Activated T-helper 1 cell treated with anti-CD3 and anti-CD28 coated beads, Interleukin-12 subunit alpha, Interleukin-12 subunit beta, Interleukin-2, Interleukin-4 antibody, amounts not matched to agents 30 ng/mL and 10 ng/mL and 1 ng/mL, durations not matched to agents 14 hours and 24 hours and 36 hours (primary cell): ENCODE measurements at places on chromosomes 1 and 21. TPM values are rescaled to one million over a fixed set of nuclear protein-coding genes. Genes with fewer than 3 reads are reported as not detected.

DNA sequence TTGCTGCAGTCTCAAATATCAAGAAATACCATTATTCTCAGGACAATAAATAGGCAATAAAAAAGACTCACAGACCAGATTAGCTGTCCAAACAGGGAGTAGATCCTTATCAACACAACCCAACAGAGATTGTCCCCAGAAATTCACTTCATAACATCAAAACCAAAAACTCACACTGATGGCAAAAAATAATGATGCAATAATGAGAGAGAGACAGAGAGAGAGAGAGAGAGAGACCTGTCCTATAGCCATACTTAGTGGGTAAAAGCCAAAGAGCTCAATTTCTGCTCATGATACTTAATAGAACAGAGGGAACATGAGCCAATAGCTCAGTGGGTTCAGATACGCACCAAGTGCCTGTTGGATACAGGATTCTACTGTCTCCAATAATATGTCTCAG is 244.5 kb downstream of the FAM72C start:
- H3K27me3 ChIP-seq: peaks cover 14% of the 10 kb centered on the region
- no peak overlapping the region for H3K27ac ChIP-seq
- no peaks in the 10 kb centered on the region for H3K36me3 ChIP-seq
- DNase-seq: no peak

DNA sequence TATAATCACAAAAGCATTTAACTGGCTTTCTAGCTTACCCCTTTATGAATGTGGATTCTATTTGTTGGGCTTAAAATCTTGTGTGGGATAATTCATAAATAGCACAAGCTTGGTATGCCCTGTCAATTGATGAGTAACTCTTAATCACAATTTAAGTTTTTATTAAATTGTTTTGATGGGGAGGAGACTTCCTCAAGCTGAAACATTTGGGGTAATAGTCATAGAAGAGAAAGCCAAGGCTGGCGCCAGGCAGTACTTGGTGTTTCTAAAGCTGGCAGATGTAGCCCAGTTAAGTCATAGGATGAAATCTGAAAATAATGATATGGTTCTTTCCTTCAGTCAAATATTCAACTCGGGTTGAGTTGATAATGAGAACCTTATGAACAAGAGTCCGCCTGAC is 167.2 kb downstream of the FMN2 start:
- DNase-seq: no peak
- no peak overlapping the region for H3K4me3 ChIP-seq
- no peaks in the 10 kb centered on the region for H3K27me3 ChIP-seq

DNA sequence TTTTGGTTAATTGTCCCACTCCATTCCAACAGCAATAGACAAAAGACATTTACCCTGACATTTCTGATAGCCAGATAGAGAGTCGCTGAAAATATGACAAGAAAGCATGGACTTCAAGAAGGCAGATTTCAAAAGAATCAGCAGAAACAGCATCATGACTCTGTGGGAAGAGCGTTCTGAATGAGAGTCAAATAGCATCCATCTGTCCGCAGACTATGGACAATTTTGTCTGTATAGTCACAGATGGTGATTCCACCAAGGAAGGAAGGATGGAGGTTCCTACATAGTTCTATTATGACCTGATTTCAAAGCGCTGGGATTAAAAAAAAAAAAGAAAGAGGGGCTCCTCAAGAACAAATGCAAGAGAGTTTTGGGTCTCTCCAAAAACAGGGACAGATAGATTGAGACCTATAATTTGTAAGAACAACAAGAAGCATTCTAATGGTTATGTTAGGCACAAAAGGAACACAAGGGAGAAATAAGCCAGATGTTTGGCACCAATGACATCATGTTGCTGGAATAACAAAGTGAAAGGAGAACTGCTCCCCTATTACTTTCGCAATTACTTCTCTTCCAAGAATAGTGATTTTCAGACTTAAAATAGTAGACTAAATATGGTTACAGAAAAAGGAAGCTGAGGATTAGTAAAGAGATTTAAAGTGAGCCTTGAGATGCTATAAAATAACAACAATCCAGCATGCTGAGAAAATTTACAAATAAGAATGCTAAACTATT is 28.5 kb downstream of the NIBAN1 start:
- H3K27me3 ChIP-seq: no peaks in the 10 kb centered on the region
- H3K4me3 ChIP-seq: no peak overlapping the region
- no peak overlapping the region for H3K27ac ChIP-seq
- DNase-seq: no peak

Gene NEGR1
- not detected in 2 replicates for total RNA-seq

Gene IL23R
- 13.3 and 14.1 TPM in 2 replicates for total RNA-seq
